ENCODE measurements at places on chromosomes 7 and 10. TPM values are rescaled to one million over a fixed set of nuclear protein-coding genes. Genes with fewer than 3 reads are reported as not detected.

GRCh38 chr10:44925811-44926750, 14.9 kb downstream of the TMEM72 start:
- no peak for DNase-seq

GRCh38 chr10:80694930-80695329, 157.2 kb downstream of the SH2D4B start:
- no peak for DNase-seq

GRCh38 chr10:50398823-50399222, 147.5 kb upstream of the ASAH2 start:
- DNase-seq, result no peak

GRCh38 chr10:97163181-97163580, 22.6 kb downstream of the SLIT1 start:
- no peak for DNase-seq

Gene SCIN
- 0.92 TPM for total RNA-seq
